Stimulated activated CD4-positive, alpha-beta T cell treated with anti-CD3 and anti-CD28 coated beads, TNF-alpha, amount 100 ng/mL, for 1 hour (primary cell): ENCODE measurements at places on chromosomes 1 and 21.

GRCh38 chr1:7422561-7422960 is 348.5 kb upstream of the VAMP3 start:
- no peak for DNase-seq

DNA sequence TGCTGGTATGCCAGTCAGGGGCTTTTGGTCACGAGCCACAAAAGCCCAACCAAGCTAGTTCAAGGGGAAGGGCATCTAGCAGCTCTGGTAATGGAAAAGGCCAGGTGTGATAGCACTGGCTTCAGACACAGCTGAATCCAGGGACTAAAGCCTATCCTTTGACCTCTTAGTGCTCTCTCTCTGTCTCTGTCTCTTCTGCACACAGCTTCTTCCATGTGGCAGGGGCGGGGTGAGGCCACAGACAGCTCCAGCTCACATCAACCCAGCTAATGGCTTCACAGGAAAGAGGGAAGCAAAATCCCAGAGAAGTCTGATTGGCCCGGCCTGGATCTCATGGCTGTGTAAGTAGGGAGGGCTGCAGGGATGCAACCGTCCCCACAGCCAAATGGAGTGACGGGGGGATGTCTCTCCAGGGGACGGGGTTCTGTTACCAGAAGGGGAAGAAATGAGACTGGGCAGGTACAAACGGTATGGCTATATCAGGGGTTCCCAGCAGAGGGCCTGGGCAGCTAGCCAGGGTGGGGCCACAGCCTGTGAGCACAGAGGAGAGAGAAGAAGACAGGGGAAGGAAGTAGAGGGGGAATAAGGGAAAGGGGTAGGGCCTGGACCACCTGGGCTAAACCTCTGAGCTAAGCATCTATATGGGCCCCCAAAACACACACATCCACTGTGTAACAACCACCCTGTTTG is 42.4 kb downstream of the FBXO2 start:
- no peak for DNase-seq

DNA sequence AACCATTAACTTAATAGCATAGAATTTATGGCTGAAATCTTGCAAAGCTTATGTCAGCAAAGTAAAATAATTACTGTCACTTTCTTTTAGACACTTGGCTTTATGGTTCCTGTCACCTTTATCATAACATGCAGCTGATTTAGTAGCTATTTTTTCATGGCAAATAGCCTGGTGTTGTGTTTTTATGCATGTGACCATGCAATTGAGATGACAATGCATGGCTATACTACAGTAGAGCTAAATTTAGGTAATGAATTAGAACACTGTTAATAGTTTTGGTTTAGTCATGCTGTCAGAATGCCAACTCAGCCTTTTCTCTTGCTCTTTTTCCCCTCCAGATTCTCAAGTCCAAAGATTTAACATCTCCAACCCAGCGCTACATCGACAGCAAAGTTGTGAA is 88.6 kb downstream of the TGFB2 start:
- no peak for DNase-seq

- no peak for DNase-seq
These were observed 28.0 kb downstream of the CD1D start for GRCh38 chr1:158208586-158209116.

GRCh38 chr1:226063224-226063976 is 884 bp downstream of the H3-3A start:
- DNase-seq = peak; percentile 29
